ENCODE measurements at places on chromosomes 3 and 15. TPM values are rescaled to one million over a fixed set of nuclear protein-coding genes. Genes with fewer than 3 reads are reported as not detected.

DNA sequence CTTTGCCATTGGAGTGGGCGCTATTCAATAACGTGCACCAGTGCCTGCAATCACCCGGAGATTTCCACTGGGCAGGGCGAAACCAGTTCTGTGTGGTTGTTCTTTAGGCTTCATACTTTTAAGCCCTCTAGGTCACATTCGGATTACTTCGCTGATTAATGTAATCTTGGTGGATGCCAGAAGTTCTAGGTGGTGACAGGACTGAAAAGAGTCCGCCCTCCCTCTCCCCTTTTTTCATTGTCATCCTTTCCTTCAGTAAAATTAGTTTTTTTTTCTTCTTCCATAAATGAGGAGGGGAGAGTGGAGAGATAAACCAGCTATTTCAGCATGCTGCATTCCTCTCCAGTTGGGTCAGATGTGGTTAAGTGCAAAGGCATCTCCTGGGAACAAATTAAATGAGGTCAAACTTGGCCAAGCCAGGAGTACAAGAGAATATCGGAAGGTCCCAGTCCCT, 2.3 kb upstream of the SLC2A2 start:
- H3K36me3 ChIP-seq: no peaks in the 10 kb centered on the region
- H3K27me3 ChIP-seq: peaks cover 17% of the 10 kb centered on the region
- no peak for DNase-seq

DNA sequence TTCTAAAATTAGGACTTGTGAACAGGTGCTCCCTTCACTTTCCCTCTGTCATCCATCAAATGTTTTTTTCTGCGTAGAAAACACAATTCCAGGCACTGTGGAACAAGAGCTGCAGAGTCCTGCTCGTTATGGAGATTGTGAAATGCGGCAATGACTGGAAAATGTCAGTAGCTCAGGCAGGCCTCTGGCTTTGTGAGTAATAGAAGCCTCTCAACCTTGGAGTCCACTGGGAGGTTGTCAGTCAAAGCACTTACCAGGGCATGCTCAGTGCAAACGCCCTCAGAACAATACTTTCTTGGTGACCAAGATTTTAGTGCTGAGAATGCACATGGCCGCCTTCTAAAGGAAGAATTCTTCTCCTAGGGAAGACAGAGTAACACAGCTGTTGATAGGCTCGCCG, 26.7 kb upstream of the MED12L start:
- H3K4me1 ChIP-seq: no peaks in the 10 kb centered on the region
- no peak overlapping the region for H3K4me3 ChIP-seq
- no peaks in the 10 kb centered on the region for H3K36me3 ChIP-seq
- no peak overlapping the region for H3K27ac ChIP-seq
- DNase-seq: no peak

GRCh38 chr3:79690072-79690471, 77.7 kb downstream of the ROBO1 start:
- no peak for DNase-seq
- no peaks in the 10 kb centered on the region for H3K36me3 ChIP-seq
- H3K27me3 ChIP-seq: no peaks in the 10 kb centered on the region

DNA sequence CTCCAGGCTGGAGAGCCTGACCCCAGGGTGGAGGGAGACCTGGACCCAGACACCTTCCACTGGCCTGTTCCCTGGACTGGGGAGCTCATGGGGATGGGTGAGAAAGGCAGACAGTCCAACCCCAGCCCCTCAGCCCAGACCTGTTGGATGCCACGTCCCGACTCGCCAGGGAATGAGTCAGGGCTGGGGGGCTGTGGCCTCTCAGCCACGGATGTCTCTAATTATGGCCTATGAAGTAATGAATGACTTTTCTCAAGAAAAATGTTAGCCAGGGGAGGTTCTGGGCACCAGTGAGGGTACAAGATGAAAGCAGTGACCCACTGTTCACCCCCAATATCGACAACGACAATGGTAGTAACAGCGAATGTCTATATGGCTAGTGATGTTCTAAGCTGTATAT, 107.0 kb upstream of the RPL32 start:
- no peak for DNase-seq
- no peak overlapping the region for H3K4me3 ChIP-seq
- H3K4me1 ChIP-seq: peaks cover 42% of the 10 kb centered on the region
- no peaks in the 10 kb centered on the region for H3K27me3 ChIP-seq
- peaks cover 2% of the 10 kb centered on the region for H3K36me3 ChIP-seq
- H3K27ac ChIP-seq: no peak overlapping the region

DNA sequence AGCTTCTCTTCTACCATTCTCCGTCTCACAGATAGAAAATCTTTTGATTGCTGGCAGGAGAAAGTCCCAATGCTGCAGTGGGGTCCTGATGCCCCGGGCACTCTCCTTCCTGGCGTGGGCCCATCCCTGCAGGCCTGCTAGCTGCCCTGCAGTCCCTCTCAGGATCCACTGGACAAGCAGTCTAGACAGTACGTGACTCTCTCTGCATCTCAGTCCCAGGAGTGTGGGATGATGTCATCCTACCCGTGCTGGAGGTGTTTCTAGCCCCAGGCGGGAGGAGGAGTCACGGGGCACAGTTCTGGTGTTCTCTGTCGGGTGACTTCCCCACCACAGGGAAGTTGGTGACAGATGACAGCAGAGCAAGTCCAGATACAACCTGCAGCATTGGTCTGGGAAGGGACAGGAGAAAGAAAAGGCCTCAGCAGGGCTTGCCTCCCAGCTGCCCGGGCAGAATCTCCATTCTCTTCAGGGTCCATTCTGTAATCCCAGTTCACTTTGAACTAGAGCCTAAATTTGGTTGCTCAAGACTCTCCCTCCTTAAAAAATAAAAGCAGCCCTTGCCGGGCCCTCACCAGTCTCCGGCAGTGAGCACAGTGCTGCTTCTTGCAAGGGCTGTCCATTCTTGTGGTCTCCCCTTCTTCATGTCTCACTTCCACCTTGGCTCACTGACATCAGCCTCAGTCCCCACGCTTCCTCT, 30.6 kb downstream of the SLC28A1 start:
- H3K4me1 ChIP-seq: peaks cover 23% of the 10 kb centered on the region
- DNase-seq: peak; percentile 88

DNA sequence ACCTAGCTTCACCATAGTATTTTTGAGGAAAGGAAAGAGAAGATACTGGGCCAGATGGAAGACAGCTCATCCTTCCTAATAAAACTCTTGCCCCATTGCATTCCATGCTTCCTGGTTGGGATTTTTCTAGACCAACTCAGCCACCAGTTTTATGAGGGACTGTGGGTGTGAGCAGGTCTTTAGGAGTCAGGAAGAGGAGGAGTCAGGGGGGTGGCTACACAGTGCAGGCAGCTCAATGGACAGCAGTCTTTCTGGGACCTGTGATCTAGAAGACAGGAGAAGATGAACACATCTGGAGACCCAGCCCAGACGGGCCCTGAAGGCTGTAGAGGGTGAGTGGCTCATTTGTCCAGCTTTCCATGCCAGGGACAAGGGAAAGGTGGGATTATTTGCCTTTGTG, at the start of gene NOX5:
NOX5 (plus strand) TSS at position 242 of the 400 bp plus-strand sequence; CDS start at position 283, 41 bp downstream.
- peaks cover under 1% of the 10 kb centered on the region for H3K36me3 ChIP-seq
- no peak for DNase-seq
- peaks cover 2% of the 10 kb centered on the region for H3K27me3 ChIP-seq

- peak overlapping the region; percentile 7 for H3K27ac ChIP-seq
- DNase-seq: no peak
- no peaks in the 10 kb centered on the region for H3K27me3 ChIP-seq
- peaks cover 65% of the 10 kb centered on the region for H3K4me1 ChIP-seq
- no peak overlapping the region for H3K4me3 ChIP-seq
- H3K36me3 ChIP-seq: peaks cover 6% of the 10 kb centered on the region
These were observed 8.4 kb downstream of the NR1D2 start for GRCh38 chr3:23953523-23953922.

DNA sequence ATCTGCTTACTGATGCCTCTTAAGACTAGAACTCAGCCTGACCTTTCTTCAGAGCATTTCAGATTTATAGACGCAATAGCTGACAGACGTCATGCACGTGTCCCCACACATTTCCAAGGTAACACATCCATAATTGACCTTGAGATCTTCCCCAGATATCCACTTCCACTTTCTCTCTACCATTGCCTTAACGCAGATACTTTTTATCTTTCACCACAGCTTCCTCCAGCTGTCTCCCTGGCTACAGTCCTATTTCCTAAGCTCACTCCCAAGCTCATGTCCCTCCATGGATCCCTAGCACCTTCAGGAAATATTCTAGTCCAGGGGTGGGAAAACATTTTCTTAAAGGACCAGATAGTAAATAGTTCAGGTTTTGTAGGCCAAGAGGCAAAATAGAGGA, 173.0 kb upstream of the MITF start:
- H3K4me1 ChIP-seq: no peaks in the 10 kb centered on the region
- no peak overlapping the region for H3K27ac ChIP-seq
- no peak for DNase-seq
- H3K4me3 ChIP-seq: no peak overlapping the region
- no peaks in the 10 kb centered on the region for H3K36me3 ChIP-seq

- H3K27me3 ChIP-seq: no peaks in the 10 kb centered on the region
- H3K4me1 ChIP-seq: peaks cover 33% of the 10 kb centered on the region
- H3K36me3 ChIP-seq: no peaks in the 10 kb centered on the region
- no peak for DNase-seq
These were observed 4.8 kb downstream of the TTBK2 start for GRCh38 chr15:42915654-42916315.

- H3K27ac ChIP-seq: no peak overlapping the region
- H3K36me3 ChIP-seq: no peaks in the 10 kb centered on the region
- no peak overlapping the region for H3K4me3 ChIP-seq
- H3K4me1 ChIP-seq: peaks cover 16% of the 10 kb centered on the region
These were observed 6.3 kb downstream of the XIRP1 start for GRCh38 chr3:39185959-39186691.

DNA sequence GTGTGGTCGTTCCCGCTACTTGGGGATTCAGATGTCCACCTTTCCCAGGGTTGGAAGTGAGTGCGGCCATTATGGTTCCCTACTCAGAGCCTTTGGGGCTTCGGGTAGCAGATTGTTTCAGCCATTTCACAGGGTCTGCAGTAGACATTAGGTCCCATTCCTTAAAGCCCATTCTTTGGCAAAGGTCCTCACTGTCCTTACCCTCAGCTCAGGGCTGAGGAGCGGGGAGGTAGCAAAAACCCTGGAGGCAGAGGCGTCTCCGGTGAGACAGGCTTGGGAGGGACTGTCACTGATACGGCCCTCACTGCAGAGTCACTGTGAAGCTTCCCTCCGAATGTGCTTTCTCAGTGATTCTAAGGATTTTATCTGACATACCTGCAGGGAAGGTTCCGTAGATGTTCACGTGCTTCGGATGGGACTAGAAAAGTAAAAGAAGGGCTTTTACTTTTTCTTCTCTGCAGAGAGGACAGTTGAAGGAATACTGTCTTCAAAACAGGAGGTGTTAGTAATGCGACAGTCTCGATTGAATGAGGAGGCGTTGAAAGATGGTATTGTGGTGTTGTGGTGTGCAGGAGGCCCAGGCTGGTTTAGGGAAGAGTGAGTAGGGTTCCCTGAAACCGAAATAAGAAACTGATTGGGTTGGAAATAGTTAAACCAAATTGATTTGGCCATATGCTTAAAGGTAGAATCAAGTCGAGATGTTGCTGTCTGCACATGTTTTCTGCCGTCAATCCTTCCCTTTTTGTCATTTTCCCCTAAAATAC, 630 bp downstream of the ATP6V1A start:
- H3K4me3 ChIP-seq: peak overlapping the region; percentile 98
- peaks cover 33% of the 10 kb centered on the region for H3K36me3 ChIP-seq
- peak overlapping the region; percentile 100 for H3K27ac ChIP-seq
- peaks cover 49% of the 10 kb centered on the region for H3K4me1 ChIP-seq
- peak; percentile 75 for DNase-seq

DNA sequence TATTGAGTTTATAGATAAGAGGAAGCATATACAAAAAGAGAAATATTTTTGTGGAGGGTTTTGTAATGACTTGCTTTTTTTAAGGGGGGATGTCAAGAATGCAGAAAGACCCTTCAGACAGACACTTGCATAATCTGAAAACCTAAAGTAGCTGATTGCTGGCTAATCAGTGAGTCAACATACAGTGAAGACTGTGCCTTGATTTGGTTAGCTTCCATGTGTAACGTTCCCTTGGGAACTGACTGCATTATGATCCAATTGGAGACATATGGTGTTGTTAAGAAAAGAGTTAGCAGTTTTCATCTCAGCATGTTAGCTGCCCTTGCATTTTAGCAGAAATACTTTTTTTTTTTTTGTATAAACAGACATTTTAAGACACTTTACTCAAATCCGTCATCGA, 483.2 kb downstream of the RBMS3 start:
- DNase-seq: no peak
- no peak overlapping the region for H3K4me3 ChIP-seq
- H3K36me3 ChIP-seq: no peaks in the 10 kb centered on the region
- H3K27me3 ChIP-seq: peaks cover 5% of the 10 kb centered on the region
- no peaks in the 10 kb centered on the region for H3K4me1 ChIP-seq

GRCh38 chr15:78082106-78082742, 4.7 kb upstream of the TBC1D2B start:
- no peaks in the 10 kb centered on the region for H3K27me3 ChIP-seq
- H3K4me3 ChIP-seq: no peak overlapping the region
- peak overlapping the region; percentile 62 for H3K27ac ChIP-seq
- H3K36me3 ChIP-seq: no peaks in the 10 kb centered on the region

DNA sequence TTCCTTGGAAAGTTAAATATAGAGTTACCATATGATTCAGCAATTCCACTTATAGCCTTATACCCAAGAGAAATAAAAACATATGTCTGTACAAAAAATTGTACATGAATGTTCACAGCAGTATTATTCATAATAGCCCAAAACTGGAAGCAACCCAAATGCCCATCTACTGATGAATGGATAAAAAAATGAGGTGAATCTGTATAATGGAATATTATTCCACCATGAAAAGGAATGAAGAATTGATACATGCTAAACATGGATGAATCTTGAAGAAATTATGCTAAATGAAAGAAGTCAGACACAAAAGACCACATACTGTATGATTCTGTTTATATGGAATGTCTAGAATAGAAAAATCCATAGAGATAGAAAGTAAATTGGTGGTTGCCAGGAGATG, 61.4 kb downstream of the TTC23 start:
- H3K4me1 ChIP-seq: no peaks in the 10 kb centered on the region
- peaks cover 10% of the 10 kb centered on the region for H3K27me3 ChIP-seq
- no peak for DNase-seq
- H3K27ac ChIP-seq: no peak overlapping the region
- H3K4me3 ChIP-seq: no peak overlapping the region

- H3K36me3 ChIP-seq: no peaks in the 10 kb centered on the region
- no peaks in the 10 kb centered on the region for H3K4me1 ChIP-seq
- no peak overlapping the region for H3K27ac ChIP-seq
- no peak for DNase-seq
- no peak overlapping the region for H3K4me3 ChIP-seq
These were observed 109.0 kb downstream of the CGGBP1 start for GRCh38 chr3:87949879-87950208.

GRCh38 chr3:53778153-53778552, 68.1 kb downstream of the CHDH start:
- H3K4me1 ChIP-seq: peaks cover 6% of the 10 kb centered on the region
- no peak for DNase-seq
- no peak overlapping the region for H3K4me3 ChIP-seq

- peak; percentile 14 for DNase-seq
- H3K36me3 ChIP-seq: no peaks in the 10 kb centered on the region
- H3K27me3 ChIP-seq: peaks cover 6% of the 10 kb centered on the region
- no peak overlapping the region for H3K4me3 ChIP-seq
- peak overlapping the region; percentile 46 for H3K27ac ChIP-seq
These were observed 46.6 kb downstream of the HHLA2 start for GRCh38 chr3:108342837-108343486.

PDZRN3 gene
- not detected for total RNA-seq

SLC28A2 gene
- total RNA-seq: not detected

CTXN2 gene
- total RNA-seq: not detected

ATP13A4 gene
- 3.5 TPM for total RNA-seq

CDCP1 gene
- total RNA-seq: 0.32 TPM

Data from activated CD8-positive, alpha-beta T cell treated with anti-CD3 and anti-CD28 coated beads for 36 hours (primary cell).